Cardiac septum (tissue), 1 donor: ENCODE measurements at places on chromosomes 2 and 18. TPM values are rescaled to one million over a fixed set of nuclear protein-coding genes. Genes with fewer than 3 reads are reported as not detected.
A peak's percentile ranks its signal among the peaks of the same experiment; 100 is the strongest.

Gene FARP2
- 24.4 TPM for total RNA-seq

Gene SERPINB7
- not detected for total RNA-seq

Gene NEB
- total RNA-seq = 10.9 TPM

Gene MAL
- 8.3 TPM for total RNA-seq

Gene EGR4
- not detected for total RNA-seq

Gene HADHB
- 532 TPM for total RNA-seq

Gene GLI2
- 1.8 TPM for total RNA-seq

Gene ZSWIM2
- total RNA-seq = not detected

Gene TACR1
- not detected for total RNA-seq

Gene MTX2
- total RNA-seq = 44.1 TPM

GRCh38 chr2:138722316-138722715, 57.9 kb downstream of the NXPH2 start:
- DNase-seq = no peak

GRCh38 chr2:67572721-67573435, 175.7 kb downstream of the ETAA1 start:
- no peak for DNase-seq

GRCh38 chr2:58039170-58039611, 7.4 kb upstream of the VRK2 start:
- no peak for DNase-seq

DNA sequence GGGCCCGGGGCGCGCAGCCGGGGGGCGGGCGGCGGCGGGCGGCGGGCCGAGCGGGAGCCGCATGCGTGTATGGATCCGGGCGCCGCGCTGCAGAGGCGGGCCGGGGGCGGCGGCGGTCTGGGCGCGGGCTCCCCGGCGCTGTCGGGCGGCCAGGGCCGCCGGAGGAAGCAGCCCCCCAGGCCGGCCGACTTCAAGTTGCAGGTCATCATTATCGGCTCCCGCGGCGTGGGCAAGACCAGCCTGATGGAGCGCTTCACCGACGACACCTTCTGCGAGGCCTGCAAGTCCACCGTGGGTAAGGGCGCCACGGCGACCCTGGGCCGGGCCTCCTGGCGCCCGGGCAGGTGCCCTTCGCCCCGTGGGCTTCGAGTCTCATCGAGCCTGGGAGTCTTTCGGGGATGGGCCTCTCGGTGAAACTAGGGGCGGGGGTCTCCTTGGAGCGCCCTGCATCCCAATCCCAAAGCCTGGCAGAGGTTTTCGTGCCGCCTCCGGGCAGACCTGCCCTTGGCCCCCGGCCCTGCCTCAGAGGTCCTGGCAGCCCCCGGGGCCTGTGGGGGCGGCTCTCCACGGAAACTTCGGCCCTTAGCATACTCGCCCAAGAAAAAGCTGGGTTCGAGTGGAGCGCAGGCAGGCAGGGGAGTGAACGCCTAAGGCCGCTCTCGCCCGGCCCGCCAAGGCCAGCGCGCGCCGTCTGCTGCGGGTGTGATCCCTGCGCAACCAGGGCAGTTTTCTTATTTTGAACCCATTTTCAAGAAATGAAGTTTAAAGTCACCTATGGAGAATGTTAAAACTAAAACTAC, 622 bp downstream of the RAB12 start:
- DNase-seq = no peak

- DNase-seq = no peak
Measured at GRCh38 chr2:47119001-47119400, 36.1 kb downstream of the STPG4 start.

- DNase-seq = no peak
Measured at GRCh38 chr2:135494503-135494902, 36.5 kb downstream of the ZRANB3 start.

- DNase-seq = no peak
Measured at GRCh38 chr2:165872101-165872791, 78.2 kb upstream of the GALNT3 start.

DNA sequence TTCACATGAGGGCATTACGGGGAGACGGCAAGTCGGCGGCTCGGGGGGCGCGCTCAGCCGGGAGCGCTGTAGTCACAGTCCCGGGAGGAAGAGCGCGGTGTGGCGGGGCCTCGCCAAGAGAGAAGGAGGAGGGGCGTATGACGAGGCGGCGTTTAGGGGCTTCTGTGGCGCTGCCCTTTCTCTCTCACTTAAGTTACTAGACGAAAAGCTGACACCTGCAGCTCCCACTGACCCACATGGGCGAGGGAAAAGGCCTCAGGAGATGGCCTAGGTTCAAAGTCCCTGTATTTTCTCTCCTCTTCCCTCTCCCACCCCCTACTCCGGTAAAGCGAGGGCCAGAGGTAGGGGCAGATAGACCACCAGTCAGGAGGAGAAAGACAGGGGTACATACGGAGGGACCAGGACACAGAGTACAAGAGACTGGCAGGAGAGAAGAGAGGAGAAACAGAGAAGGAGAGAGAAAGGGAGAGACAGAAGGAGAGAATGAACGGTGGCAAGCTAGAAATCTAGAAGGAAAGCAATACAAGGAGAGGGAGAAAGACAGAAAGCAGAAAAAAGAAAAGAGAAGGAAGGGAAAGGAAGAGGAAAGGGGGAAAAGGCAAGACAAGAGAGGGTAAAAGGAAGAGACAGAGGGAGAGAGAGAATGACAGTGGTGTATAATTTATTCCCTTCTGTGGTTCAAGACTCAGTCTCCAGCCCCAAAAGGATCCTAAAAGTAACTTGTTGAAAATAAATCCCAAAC, 3.8 kb downstream of the SIX2 start:
- DNase-seq = no peak

DNA sequence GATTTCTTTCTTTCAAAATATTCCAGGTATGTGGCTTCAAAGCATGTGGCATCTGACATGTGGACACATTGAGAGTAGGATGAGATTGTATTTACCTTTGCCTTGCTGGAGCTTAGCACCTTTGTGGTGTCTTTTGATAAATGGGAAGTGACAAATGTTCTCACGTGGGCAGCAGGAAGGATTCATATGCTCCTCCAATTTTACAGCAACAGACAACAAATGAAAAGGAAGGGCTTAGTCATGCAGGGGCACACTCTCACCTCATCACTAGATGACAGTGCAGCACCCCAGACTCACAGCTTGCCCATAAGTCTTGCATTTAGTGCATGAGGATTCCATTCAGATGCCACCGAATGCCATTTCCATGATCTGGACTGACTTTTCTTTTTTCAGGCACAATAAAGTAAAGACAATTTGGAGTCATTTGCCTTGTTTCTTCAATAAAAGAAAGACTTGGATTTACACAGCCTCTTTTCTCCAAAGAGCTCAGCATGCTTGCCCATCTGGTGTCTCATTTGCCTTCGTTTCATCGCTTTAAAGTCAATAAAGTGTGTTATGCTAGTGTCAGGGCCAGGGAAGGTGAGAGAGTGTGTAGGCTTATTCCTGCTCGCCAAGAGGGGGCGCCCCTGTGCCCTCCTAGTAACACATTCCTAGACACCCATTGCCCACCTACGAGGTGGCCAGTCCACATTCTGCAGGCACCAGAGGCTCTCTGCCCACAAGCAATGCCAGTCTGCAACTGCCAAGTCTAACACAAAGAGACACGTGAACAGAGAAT, 39.6 kb upstream of the DAPL1 start:
- DNase-seq = no peak

- DNase-seq = peak; percentile 68
Measured at GRCh38 chr2:26527726-26528585, 50.0 kb upstream of the OTOF start.

- no peak for DNase-seq
Measured at GRCh38 chr2:215777465-215778044, 235.8 kb downstream of the MREG start.

GRCh38 chr2:241686324-241686649, 328 bp downstream of the DTYMK start:
- DNase-seq = no peak

GRCh38 chr2:226674123-226674522, 125.5 kb downstream of the IRS1 start:
- DNase-seq = no peak

GRCh38 chr2:204615456-204615855, 70.2 kb downstream of the PARD3B start:
- no peak for DNase-seq

GRCh38 chr2:36356298-36356989, 866 bp downstream of the CRIM1 start:
- DNase-seq = no peak

DNA sequence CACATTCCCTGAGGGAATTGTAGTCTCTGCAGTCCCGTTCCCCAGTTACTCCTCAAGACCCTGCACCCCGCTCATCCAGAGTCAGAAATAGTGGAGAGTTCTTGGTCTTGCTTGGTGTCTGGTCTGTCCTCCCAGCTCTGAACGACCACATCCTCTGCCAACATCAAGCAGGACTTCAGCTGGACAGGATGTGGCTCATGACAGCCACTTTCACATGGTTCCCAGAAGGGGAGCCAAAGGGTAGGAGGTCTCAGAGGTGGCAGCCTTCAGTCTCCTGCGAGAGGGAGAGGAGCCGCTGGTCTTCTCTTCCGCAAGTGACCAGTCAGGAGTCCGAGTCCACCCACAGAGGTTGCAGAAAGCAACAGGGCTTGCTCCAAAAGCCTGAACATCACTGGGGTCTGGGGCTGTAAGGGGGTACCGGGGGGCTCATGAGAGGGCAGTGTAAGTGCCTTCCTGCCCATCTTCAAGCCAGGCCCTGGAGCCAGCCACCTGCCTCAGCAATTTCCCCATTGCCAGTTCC, 29.8 kb downstream of the B3GNT7 start:
- DNase-seq = no peak

DNA sequence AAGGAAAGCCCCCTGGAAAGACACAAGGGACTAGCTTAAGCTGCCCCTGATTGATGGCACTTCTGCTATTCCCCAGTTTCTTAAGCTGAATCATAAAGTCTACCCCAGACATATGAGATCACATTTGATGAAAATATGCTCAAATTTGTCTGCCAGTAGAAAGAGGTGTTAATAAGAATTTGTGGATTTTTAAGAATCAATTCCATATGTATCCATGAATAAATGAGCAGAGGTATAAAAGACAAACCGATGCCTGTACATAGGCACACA, 119.9 kb downstream of the CCBE1 start:
- DNase-seq = no peak

DNA sequence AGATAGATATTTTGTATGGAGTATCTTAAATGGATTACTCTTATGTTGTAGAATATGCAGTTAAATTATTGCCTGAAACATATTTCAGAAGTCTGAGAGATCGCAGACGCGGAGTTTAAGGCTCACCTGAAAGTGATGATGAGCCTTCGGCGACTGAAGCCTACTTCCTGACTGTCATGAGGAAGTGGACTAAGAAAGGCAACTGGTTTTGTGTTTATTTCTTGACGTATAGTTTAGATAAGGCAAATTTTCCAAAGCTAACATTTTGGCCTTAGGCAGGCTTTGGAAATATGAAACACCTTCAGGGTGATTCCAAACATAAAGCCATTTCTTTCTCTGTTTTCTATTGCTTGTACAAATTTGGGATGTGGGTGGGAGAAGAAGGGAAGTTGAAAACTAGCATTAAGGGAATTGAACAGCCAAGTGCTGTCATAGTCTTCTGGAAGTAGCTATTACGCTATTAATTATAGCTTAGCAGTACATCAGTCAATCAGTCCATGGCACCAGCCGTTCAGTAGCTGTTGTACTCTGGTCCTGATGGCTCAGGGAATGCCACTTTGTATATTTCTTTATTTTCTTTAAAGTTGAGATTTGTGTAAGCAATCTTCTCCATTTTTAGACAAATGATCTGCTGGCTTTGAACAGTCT, 1.5 kb downstream of the GRHL1 start:
- DNase-seq = no peak

DNA sequence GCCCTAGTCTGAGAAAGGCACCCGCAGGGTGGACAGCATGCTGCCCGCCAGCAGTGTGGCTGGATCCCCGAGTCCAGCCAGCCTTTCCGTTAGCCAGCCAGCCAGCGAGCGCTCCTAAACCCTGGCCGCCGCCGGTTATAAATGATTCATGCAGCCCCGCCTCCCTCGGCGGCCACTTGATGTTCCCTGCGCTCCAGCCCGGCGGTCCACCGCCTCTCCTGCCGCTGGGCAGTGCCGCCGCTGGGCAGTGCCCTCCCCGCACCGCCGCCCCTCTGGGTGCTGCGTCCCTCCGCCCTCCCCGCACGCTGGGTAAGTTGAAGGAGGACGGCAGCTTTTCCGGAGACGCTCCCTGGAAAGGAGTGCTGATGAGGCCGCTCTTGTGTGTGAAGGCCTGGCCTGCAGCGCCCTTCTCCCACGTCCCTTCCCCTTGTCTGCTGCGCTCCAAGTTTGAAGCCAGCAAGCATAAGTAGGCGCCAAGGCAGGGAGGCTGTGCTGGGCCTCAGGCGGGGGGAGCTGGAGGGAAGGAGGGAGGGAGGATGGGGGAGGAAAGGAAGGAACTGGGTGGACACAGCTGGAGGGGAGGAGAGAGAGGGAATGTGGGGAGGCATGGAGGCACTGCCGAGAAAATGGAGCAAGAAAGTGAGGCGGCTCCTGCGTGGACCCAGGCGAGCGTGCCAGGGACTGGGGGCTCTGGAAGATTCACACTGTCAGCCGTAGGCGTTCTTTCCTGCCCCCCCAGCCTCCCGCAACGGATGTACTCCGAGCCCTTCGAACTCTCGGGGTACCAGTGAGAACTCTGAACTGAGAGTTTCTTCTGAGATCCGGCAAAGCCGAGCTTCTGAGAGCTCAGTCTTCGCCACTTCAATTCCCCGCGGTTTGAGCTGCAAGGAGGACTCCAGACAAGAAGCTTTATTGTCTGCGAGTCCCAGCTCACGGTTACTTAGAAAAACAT, 131.9 kb downstream of the GLI2 start:
- DNase-seq = no peak

DNA sequence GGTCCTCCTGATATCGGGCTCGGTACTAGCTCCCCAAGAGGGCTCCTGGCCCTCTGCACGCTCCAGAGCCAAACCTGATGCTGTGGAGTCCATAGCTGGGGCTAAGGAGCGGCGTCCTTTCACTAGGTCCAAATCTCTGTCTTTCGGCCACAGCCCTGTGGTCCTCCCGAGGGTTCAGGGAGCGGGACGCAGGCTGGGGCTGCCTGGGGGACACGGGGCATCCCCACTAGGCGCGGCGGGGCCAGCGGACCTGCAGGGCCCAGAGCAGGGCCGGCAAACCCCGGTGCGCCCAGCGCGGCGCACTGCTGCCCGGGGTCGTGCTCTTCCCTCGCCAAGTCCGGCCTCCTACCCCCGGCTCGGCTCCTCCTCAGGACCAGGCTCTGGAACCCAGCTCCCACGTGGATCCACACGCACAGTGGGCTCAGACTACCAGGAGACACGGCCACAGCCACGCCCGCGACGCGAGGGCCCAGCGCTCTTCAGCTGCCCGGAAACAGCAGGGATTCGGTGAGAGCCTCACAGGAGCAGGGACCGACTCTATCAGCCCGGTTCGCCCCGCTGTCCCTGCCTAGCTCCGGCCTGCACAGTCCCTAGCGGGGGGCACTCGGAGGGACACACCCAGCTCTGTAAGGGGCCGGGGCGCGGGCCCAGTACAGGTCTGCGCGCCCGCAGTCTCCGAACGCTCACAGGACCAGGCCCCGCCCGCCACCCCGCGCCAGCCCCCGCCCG, 593 bp downstream of the ZNF514 start:
- DNase-seq = peak; percentile 82

DNA sequence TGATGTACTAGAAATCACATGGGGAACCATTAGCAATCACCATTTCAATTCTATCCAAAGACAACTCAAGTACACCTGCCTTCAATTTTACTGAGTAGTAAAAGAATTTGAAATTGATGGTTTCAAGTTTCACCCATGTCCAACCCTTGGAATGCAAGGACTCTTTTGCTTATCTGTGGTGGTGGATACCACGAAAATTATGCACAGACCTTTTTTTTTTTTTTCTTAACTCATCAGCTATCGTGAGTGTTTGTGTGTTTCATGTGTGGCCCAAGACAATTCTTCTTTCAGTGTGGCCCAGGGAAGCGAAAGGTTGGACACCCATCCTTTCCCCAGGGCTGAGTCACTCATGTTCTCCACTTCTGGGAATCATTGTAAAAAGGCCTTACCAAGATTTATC, 23.1 kb downstream of the ID2 start:
- DNase-seq = no peak

- DNase-seq = no peak
Measured at GRCh38 chr2:184532551-184532950, 65.8 kb upstream of the ZNF804A start.
